ENCODE measurements at places on chromosomes 2 and 18.

DNA sequence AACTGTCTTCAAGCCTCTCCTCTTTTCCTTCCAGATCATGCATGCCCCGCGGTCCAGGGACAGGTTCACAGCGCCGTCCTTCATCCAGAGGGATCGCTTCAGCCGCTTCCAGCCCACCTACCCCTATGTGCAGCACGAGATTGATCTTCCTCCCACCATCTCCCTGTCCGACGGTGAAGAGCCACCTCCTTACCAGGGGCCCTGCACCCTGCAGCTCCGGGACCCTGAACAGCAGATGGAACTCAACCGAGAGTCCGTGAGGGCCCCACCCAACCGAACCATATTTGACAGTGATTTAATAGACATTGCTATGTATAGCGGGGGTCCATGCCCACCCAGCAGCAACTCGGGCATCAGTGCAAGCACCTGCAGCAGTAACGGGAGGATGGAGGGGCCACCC lies 81.3 kb downstream of the FAM210A start:
- DNase-seq: no peak

GRCh38 chr2:217326238-217327022 lies 466.6 kb upstream of the TNP1 start:
- DNase-seq: no peak

DNA sequence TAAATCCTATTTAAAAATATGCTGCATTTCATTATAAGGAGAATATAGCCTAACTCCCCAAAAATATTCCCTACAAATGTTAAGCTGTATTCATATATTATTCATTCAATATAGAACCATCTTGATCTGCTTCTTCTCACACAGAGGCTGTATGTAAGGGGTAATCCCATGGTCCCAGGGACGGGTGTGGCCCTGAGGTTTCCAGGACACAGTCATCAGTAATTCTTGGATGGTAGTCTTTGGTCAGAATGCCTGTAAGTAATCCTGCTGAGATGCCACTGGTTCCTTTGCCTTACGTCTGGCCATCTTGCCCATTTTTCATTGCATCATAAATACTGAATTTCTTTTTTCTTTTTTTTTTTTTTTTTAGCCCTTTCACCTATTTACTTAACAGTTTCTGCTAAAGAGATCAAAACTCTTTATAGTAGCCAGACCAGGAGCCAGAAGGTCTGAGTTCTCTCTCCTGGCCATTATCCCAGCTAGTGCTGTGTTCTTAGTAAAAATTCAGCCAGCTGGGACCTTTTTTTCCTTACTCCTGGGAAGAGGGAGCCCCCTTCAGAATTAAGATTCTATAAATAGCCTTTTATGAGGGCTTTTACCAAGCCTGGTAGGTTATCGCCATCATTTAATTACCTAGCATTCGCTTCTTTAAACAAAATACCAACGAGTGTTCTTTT lies 134.9 kb downstream of the SOX11 start:
- DNase-seq: no peak

- no peak for DNase-seq
These were observed 160.4 kb downstream of the KLHL29 start for GRCh38 chr2:23545396-23545795.

- no peak for DNase-seq
These were observed 6.7 kb downstream of the SP9 start for GRCh38 chr2:174341293-174341994.

Data from NCI-H1417 treated with DMSO at 0.1 percent for 48 hours (cell line).